ENCODE measurements at places on chromosomes 6 and 20. TPM values are rescaled to one million over a fixed set of nuclear protein-coding genes. Genes with fewer than 3 reads are reported as not detected.

The WFDC5 gene
- 4.1 TPM for total RNA-seq

The UNC5CL gene
- total RNA-seq = 0.26 TPM

GRCh38 chr20:44209686-44210405, 725 bp downstream of the OSER1 start:
- no peak for DNase-seq

- DNase-seq = no peak
Observed at GRCh38 chr6:49410564-49410963, 52.5 kb downstream of the MMUT start.

DNA sequence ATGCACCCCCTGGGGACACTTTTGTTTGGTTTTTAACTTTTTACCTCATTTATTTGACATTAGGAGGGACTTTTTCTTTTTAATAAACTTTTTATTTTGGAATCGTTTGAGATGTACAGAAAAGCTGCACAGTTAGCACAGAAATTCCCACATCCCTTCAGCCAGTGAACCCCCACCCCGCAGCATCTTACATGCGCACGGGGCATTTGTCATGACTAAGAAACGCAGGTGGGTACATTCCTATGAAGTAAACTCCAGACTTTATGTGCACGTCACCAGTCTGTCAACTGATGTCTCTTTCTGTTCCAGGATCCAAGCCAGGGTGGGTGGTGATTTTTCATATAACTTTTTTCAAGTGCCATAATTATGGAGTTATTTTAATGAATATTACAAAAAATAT, 4.9 kb upstream of the ZNF831 start:
- no peak for DNase-seq

GRCh38 chr20:4904127-4904860, 97.0 kb downstream of the SLC23A2 start:
- DNase-seq = peak; percentile 48

All from bronchial epithelial cell (primary cell).